Omental fat pad (tissue), 4 donors: ENCODE measurements at places on chromosomes 16 and 17.
A peak's percentile ranks its signal among the peaks of the same experiment; 100 is the strongest.

DNA sequence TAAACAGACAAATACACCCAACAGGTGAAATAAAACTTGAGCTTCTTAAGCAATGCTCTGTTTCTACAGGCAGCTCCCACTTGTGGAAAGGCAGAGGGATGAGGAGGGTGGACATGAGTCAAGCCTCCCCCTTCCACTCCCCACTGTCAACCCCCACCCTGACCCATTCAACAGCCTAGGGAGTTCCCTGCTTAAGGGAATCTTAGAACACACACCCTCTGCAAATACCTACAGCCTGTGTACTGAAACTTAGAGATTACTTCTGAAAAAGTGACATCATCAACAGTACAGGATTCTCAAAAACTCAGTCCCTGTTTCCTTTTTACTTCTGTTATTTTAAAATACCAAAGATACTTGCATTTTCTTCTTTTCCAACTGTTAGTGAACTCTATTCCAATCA is 345.4 kb downstream of the SOX9 start:
- no peak for DNase-seq

GRCh38 chr16:324451-325334 is 27.8 kb downstream of the AXIN1 start:
- DNase-seq = no peak

- DNase-seq = no peak
Measured at GRCh38 chr17:46011711-46012505, 12.9 kb downstream of the STH start.

GRCh38 chr16:52492789-52493357 is 54.1 kb downstream of the TOX3 start:
- no peak for DNase-seq

GRCh38 chr16:88461331-88462269 is 8.5 kb downstream of the ZFPM1 start:
- no peak for DNase-seq

- DNase-seq = no peak
Measured at GRCh38 chr17:35390663-35391062, 17.2 kb upstream of the SLFN11 start.

DNA sequence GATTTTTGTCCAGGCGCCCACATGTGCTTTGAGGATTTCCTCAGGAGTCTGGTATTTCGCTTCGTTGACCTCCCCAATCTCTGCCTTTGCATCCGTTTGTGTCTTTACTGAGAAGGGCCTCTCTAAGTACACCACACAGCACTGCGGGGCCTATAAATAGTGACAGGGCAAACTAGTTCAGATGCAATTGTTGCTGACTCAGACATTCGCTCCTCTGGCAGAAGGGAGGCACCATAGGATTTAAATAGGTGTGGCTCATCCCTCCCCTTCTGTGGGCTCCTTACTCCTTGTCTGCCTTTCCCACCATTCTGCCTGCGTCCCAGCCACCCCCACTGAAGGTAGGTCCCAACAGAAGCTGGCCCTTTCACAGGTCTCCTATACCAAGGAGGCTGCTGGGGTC is 192.3 kb downstream of the SHISA9 start:
- DNase-seq = no peak

DNA sequence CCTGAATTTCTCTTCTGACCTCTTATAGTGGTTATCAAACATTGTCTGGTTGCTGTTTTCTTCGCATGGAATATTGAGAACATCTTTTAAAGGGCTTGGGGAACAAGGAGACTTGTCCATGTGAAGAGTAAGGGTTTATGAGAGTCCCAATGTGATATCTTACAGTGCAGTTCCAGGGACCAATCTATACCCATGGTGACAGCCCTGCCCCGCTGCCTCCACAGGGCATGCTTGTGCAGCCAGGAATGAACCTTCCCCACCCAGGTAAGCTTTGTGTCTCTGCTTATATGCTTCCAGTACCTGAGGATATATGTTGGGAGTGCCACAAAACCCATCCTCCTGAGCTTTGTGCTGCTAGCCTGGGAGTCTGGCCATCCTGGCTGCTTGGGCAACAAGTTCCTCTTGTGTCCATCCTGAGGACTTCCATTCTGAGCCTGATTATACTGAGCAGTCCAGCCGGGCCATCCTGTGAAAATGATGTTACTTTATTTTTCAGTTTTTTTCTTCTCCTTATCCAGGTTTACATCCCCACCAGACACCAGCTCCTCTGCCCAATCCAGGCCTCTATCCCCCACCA is 9.5 kb upstream of the RAPGEFL1 start:
- no peak for DNase-seq

- DNase-seq = no peak
Measured at GRCh38 chr17:74780443-74781238, 4.5 kb upstream of the NAT9 start.

GRCh38 chr16:2773188-2773968 is 3.7 kb downstream of the ELOB start:
- no peak for DNase-seq

DNA sequence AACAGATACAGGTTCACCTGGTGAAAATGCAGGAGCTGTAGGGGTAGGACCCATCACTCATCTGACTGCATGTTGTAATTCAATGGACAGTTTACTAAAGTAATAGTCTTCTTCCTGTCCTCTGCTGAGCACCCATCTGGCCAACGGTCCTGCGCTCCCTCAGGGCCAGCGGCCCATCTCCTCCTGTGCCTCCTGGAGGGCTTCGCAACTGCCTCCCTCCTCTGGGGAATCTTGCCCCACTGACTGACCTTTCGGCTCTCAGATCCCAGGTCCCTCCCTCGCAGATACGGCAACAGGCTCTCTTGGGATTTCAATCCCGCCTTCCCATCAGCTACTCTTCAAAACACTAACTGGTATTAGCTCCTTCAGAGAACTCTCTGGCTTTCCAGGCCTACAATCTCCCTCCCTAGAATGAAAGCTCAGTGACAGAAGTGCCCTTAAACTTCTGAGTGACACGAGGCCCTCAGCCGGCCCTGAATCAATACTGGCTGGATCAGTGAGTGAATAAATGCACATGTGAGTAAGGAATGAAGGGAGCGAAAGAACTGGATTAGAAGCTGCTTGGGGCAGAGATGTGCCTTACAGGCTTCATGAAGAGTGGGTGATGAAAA is 1.3 kb downstream of the PEMT start:
- DNase-seq = no peak

DNA sequence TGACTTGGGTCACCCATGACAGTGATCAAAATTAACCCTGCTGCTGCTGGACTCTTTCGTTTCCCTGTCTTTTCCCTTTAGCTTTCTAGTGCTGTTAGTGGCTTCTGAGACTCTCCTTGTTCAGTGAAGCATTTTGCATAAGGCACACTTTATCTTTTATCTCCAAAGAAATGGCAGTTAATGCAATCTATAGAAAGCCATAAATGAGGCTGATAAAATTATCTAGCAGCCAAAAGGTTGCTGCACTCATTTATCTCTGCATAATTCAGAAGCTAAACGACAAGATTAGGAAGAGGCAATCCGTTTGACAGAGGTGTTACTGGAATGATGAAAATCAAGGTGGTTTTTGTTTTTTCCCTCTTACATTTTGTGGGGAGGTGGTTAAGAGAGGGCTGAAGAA is 1109.5 kb upstream of the EEF2KMT start:
- DNase-seq = no peak

GRCh38 chr16:11147033-11147753 is 108.8 kb downstream of the SOCS1 start:
- DNase-seq = no peak

DNA sequence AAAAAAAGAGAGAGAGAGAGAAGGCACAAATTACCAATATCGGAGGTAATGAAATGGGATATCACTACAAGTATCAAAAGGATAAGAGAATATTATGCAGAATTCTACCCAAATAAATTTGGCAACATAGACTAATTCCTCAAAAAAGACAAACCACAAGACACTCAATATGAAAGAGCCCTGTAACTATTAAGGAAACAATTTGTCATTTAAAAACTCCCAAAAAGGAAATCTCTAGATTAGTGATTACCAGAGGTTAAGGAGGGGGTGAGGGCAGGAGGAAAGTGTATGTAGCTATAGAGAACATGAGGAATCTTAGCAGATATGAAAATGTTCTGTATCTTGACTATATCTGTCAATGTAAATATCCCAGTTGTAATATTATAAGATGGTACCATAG is 54.0 kb downstream of the CFDP1 start:
- DNase-seq = no peak

DNA sequence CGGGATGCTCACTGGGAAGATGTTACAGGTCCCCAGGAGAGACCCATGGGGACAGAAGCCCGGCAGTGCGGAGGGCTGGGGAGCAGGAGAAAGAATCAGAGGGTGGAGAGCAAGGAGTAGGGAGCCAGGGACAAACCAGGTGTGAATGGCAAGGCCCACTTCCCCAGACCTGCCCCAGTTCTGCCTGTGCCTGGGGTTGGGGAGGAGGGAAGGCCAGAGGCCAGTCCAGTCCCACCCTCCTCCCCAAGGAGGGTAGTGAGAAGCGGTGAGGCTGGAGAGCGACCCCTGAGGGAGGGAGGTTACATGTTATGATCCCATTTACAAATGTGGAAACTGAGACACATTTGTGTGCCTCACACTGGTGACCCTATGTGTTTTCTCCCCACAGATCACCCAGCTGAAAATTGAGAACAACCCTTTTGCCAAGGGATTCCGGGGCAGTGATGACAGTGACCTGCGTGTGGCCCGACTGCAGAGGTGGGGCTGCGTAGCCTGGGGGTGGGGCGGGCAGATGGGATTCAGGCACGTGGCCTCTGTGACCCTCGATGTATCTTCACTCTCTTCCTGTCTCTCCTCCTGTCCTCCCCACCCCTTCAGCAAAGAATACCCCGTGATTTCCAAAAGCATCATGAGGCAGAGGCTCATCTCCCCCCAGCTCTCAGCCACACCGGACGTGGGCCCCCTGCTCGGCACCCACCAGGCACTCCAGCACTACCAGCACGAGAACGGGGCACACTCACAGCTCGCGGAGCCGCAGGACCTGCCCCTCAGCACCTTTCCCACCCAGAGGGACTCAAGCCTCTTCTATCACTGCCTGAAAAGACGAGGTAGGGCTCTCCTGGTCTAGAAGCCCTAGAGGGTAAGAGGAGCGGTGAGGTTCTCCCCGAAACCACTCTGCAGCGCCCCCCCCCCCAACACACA is 27.5 kb downstream of the TBX4 start:
- no peak for DNase-seq

DNA sequence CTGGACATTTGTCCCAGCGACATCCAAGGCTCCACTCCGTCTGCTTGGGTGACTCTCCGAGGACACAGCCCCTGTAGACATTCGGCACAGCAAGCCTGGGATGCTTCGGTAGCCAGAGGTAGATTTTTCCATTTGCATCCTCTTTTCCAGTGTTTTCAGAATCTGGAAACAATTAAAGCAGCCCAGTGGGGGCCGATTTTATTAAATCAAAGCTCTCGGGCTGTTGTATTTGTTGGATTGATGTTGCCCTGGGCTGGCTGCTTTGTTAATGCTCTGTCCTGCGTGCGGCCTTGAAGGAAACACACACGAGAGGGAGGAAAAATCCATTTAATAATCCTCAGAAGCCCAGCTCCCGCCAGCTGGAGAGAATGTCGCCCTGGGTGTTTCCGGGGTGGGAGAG is 158.1 kb upstream of the CIBAR2 start:
- no peak for DNase-seq

DNA sequence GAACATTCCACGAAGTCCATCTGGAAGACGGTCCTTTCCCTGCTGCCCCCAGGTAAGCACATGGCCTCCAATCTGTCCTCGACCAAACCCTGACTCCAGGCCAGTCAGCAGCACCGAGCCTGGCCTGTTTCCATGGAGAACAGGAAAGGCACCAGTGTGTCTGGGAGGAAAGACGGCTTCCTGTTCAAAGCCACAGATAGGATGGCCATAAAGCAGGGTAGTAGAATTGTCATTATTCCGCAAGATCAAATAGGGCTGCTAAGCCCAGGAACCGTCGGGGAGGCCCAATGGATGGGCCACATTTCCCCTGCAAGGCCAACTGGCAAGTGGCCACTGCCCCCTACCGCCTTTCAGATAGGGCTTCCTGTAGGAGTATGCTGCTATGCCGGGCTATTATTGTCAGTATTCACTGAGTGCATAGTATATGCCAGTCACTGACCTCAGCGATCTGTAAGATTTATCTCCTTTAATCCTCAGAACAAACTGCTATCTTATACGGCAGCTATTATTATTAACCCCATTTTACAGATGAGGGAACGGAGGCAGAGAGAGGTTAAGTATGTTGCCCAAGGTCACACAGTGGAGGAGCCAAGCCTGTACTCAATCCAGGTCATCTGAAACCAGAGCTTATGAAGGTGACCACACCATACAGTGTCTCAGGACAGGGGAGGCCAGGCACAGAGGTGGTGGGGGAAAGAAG is 23.0 kb upstream of the PLCG2 start:
- DNase-seq = no peak

- DNase-seq = no peak
Measured at GRCh38 chr17:39335704-39336223, 65.7 kb downstream of the FBXL20 start.

DNA sequence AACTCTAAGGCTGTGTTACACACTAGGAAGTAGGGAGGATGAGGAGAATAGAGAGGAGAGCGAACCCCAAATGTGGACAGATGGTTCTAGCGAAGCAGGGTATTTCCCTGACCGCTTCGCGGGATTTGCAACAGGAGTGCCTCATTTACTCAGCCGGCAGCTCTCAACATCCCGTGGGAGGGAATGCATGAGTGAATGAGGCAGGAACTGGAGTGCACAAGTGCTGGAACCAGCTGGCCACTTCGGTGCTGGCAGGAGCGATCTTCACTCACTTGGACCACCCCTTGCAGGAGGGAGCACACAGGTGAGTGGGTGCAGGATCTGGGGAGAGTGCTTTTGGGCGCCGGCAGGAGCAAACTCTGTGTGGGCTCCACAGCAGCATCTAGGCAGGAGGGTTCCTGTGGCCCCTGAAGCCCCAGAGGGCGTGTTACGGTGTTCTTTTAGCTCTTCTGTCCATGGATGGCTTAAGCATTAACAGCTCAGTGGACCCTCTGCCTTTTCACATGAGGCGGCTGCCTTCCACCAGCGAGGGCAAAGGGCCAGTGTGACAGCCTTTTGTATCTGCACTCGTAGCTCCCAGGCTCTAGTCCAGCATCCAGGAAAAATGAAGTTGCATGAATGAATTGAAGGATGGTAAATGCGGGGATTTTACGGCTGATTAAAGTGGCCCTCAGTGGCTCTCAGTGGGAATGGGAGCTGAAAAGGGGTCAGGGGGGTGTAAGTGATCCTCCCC is 17.4 kb upstream of the ZNHIT3 start:
- DNase-seq = no peak

- peak; percentile 65 for DNase-seq
Measured at GRCh38 chr16:83926726-83927397, 26.2 kb upstream of the OSGIN1 start.

DNA sequence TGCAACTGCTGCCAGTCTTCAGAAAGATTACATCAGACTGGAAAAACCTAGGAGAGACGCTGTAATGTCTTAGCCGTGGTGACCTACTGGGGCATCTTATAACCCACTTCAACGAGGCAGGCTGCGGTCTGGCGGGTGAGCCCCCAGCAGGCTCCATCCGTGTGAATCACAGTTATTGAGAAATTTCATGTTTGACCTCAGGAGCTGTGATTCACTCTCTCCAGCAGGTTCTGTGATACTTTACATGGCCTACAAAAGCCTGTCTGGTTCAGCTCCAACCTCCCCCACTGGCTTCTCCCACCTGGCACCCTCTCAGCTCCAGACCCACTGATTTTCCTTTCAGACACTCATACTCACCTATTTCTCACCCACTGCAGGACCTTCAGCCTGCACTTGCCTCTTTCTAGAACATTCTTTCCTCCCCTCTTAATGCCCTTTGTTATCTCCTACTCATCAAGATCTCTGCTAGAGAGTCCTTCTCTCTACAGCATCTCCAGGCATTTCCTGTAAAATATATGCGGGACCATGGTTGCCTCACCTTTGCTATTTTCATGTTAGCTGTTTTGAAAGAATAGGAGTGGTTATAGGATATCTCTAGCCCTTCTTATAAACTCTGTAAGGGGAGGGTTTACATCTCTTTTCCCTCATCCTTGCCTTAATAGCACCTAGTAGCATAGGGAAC is 227.9 kb downstream of the MAF start:
- no peak for DNase-seq
